Colonic mucosa (tissue), 4 donors: ENCODE measurements at places on chromosomes 16 and 17. TPM values are rescaled to one million over a fixed set of nuclear protein-coding genes. Genes with fewer than 3 reads are reported as not detected.
A peak's percentile ranks its signal among the peaks of the same experiment; 100 is the strongest.

Gene MRPL12
- 106 TPM for total RNA-seq

Gene ERBB2
- 174 TPM for total RNA-seq

Gene AGRP
- total RNA-seq = not detected

DNA sequence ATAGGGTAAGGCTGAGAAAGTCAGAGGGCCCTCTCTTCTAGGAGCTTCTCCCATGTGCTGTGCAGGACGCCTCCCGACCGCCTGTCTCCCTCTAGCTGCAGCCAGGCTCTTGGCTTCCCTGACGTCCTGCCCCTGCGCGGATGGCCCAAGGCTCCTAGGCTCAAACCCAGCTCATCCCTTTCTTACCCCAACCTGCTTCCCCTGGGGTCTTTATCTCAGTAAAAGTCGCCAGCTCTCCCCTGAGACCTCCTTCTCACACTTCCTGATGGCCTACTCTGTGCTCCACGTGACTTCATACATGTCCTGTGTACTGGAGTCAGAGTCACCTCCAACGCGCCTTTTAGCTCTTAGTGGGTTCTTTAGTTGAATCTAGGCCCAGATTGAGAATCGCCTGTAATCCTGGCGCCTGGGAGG lies 1.1 kb upstream of the ZNF747 start:
- peak; percentile 78 for DNase-seq

- DNase-seq = no peak
Observed at GRCh38 chr16:83453977-83454376, 353.8 kb upstream of the HSBP1 start.

DNA sequence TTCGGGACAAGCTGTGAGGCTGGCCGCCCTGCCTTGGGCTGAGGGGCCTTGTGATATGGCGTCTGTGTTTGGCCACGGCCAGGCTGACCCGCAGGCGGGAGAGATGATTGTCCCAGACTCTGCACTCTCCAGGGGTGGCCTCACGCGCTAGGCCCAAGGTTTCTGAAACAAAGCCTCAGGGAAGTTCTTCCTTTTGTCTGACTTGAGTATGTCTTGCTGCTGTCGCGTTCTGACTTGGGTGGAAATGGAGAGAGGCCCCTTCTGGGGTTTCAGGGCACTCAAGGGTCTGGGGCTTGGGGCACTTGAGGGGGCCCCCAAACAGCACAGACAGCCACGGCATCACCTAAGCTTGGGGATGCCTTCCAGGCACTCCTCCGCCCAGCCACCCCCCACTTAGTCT lies 3.8 kb upstream of the METRN start:
- DNase-seq = no peak

- DNase-seq = no peak
Observed at GRCh38 chr16:54277845-54278703, 8.5 kb downstream of the IRX3 start.

DNA sequence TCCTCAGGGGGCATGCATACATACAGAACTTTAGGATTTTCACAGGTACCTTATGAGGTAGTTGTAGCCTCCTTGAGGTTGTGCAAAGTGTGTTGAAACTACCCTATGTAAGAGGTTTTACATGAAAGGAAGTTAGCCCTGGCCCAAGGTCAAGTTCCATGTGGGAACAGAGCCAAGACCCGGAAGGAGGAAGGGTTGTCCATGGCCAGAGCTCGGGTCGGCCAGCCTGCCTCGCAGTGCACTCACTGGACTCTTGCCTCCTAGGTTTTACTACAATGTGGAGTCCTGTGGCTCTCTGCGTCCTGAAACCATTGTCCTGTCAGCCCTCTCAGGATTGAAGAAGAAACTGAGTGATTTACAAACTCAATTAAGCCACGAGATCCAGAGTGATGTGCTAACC lies 8.2 kb downstream of the POLR2C start:
- peak; percentile 81 for DNase-seq

GRCh38 chr17:8189041-8189710 lies 804 bp downstream of the BORCS6 start:
- DNase-seq = peak; percentile 55

DNA sequence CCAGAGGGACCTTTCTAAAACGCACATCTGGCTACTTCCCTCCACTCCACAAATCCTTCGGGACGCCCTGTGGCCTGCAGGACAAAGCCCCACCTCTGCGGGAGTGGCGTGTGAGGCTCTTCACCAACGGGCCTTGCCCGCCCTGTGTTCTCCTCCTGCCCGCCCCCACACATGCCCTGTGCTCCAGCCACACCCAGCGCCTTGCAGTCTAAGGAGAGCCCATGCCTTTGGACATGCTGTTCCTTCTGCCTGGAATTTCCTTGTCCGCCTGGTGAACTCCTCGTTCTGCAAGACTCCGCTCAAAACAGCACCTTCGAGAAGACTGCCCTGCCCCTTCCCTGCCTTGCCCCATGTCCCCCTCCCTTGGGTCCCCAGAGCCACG lies 7.4 kb downstream of the ELOB start:
- peak; percentile 90 for DNase-seq

- DNase-seq = no peak
Observed at GRCh38 chr17:21199311-21199710, 14.7 kb downstream of the TMEM11 start.
